H7 (cell line): ENCODE measurements at places on chromosomes 7 and 10. TPM values are rescaled to one million over a fixed set of nuclear protein-coding genes. Genes with fewer than 3 reads are reported as not detected.
A peak's percentile ranks its signal among the peaks of the same experiment; 100 is the strongest.

DNA sequence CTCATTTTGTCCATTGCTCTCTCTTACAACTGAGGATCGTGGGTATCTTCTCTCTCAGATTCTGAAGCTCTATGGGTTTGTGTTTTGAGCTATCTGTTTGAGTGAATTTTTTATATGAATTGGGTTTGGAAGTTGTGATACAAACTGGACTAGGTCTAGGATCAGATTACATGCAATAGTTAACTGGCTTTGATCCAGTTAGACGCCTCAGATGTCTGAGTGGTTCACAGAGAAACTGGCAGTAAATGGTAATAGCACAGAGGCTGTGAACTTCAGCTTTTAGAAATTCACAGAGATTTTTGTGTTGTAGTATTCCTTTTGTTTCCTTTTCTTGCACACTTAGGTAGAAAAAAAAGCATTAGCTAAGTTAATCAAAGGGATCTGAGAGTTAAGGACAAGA, 12.7 kb upstream of the DNMBP start:
- DNase-seq, result no peak

DNA sequence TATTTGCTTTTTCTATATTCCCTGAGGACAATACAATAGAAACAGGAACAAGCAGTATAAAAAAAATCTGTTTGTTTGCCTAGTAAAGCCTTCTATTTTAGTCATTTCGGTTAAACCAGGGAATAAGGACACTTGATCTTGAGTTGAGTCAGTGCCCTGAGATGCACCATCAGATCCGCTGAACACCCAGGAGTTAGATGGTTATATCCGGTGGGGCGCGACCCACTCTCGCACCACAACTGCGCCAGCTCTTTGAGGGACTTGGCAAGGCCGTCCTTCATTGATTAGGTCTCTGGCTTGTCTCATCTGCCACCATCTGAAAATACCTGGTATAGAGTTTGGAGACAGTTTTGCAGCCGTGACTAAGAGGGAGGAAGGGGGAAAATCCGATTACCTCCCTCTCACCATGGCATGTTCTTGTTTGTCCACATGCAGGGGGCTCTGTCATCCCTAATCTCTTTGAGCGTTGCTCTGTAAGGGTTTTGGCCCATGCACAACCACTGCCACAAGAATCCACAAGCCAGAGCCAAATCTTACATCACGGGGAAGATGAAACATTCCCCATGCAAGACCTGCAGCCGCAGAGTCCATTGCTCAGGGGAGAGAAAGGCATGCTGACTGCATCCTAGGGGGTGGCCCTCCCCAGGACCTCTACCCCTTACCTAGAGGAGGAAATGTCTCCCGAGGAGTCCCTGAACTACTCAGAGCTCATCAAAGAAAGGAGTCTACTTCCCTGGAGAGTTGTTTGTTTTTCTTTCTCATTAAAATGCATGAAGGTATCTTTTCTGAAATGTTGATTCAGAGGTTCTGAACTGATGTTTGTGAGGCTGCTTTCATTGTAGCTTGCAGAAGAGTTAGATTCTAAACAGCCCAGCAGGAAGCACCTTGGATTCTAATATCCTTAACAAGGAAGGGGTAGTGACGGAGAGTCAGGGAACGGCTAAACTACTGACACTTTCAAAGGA, 101.6 kb upstream of the FAM171A1 start:
- DNase-seq, result peak; percentile 36

DNA sequence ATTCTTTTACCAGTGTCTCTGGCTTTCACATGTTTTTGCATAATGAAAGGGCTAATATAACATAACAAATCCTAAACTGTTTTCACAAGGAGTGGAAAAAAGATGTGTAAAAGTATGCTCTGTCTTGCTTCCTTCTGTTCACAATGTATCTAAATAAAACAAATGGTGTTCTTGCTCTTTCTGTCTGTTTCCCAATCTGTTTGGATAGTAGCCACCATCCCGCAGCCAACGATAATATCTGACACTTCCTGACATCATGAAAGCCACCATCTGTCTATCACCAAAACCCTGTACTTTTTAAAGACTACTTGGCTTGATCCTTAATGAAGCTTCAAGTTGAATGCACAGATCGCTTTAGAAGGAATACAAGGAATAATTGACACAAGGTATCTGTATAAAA, 246.2 kb downstream of the ETV1 start:
- no peak for DNase-seq

GRCh38 chr7:15874774-15875173, 188.3 kb upstream of the MEOX2 start:
- DNase-seq, result no peak

DNA sequence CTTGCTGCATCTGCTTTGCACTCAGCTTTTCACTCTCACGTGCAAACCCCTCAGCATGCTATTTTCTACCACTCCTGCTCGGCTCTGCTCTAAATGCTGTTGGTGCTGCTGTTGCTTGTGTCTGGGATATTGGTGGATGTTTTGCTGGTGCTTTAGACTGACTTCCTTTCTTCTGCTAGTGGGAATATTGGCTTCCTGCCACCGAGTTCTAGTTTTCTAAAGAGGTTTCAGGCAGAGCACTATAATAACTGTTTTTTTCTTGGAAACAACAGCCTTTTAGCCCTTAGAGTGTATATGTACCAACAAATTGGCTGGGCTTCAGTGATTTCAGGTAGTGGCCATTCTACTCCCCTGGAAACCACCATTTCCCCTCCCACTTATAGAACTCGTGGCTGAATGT, 27.8 kb downstream of the TMEM236 start:
- no peak for DNase-seq

DNA sequence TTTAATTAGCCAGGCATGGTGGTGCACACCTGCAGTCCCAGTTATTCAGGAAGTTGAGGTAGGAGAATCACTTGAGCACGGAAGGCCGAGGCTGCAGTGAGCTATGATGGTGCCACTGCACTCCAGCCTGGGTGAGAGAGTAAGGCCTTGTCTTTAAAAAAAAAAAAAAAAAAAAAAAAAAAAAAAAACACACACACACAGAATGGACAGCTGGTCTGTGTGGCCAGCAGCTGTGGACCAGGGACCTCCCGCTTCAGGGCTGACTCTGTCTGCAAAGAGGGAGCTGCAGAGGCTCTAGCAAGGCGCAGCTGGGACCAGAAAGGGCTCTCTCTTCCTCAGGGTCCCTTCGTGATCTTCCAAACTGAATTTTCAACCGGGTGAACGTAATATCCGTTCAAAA, 53.6 kb upstream of the DNAAF5 start:
- peak; percentile 39 for DNase-seq

GRCh38 chr10:86472061-86472460, 49.5 kb downstream of the WAPL start:
- no peak for DNase-seq

DNA sequence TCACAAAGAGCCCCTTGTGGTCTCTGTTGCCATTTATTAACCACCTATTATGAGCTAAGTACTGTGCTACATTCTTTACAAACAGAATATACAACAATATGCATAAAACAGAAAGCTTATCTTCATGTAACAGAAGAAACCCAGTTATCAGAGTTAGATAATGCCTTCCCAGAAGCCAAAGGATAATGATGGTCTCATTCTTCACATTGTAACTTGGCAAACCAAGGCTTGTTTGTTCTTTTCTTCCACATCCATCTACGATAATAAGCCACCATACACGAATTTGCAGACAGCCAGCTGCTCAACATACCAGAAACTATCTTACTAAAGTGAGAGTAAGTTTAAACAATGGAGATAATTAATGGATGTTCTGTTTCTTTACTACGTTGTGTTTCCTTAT, 127.6 kb downstream of the NEBL start:
- DNase-seq, result no peak

GRCh38 chr10:45280113-45280760, 35.2 kb downstream of the OR13A1 start:
- no peak for DNase-seq

GRCh38 chr10:73932620-73933112, 21.7 kb downstream of the PLAU start:
- no peak for DNase-seq

GRCh38 chr7:89770161-89770560, 384.1 kb upstream of the STEAP1 start:
- no peak for DNase-seq

GRCh38 chr10:119505131-119505551, 37.4 kb downstream of the RGS10 start:
- no peak for DNase-seq

DNA sequence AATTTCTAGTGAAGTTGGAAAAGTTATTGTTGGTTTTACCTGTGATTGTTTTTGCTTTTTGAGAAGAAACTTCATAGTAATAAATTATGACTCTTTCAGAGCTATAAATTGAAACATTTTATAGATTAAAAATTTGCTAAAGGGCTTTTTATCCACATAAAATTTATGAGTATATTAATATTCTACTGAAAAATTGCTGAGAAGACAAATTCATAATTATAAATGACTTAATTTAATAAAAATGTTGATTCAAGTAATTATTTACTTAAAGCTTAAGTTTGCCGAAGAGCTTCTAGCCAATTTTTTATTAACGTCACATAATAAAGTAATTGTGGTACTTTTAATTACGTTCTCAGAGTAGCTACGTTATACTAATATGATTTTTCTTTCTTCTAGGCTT, 761.7 kb downstream of the DNAJB9 start:
- no peak for DNase-seq

DNA sequence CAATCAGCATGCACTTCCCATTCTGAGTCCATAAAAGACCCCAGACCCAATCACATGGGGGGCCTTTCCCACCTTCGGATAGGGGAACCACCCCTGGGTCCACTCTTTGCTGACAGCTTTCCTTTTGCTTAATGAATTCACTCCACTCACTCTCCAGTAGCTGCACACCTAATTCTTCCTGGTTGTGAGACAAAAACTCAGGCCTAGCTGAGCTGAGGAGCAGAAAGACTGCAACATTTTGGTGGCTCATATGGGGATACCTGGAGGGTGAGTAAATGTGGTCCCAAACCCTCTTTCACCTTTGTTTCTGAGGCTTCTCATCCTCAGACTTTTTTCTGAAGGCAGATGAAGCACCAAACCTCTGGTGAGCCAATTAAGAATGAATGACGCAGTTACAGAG, 138.1 kb downstream of the WDR11 start:
- DNase-seq, result no peak

DNA sequence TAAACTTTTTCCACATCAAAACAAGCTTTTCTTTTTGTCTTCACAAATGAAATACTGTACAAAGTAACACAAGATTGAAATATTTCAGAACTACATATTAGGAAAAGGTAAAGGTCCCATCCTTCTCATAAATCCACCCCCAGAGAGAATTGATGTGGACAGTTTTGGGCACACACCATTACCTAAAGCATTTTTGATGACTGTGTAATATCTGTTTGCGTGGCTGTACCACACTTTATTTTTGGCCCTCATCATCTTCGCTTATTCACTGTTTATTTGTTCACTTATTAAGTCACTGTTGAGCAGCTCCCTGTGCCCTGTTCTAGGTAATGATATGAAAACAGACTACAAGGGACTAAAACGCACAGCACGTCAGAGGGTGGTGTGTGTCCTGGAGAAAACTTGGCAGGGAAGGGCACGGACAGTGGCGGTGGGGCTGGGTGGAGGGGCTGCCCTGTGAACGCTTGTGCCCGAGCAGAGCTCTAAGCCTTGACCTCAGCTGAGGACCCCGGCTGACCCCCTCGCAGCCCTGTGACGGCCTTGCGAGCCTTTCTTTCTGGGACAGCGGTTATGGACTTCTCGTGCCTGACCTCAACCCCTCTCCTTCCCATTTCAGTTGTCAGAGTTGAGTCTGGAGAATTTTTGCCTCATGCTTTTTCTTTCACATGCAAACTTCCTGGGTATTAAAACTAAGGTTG, 241.3 kb downstream of the EMX2 start:
- no peak for DNase-seq

DNA sequence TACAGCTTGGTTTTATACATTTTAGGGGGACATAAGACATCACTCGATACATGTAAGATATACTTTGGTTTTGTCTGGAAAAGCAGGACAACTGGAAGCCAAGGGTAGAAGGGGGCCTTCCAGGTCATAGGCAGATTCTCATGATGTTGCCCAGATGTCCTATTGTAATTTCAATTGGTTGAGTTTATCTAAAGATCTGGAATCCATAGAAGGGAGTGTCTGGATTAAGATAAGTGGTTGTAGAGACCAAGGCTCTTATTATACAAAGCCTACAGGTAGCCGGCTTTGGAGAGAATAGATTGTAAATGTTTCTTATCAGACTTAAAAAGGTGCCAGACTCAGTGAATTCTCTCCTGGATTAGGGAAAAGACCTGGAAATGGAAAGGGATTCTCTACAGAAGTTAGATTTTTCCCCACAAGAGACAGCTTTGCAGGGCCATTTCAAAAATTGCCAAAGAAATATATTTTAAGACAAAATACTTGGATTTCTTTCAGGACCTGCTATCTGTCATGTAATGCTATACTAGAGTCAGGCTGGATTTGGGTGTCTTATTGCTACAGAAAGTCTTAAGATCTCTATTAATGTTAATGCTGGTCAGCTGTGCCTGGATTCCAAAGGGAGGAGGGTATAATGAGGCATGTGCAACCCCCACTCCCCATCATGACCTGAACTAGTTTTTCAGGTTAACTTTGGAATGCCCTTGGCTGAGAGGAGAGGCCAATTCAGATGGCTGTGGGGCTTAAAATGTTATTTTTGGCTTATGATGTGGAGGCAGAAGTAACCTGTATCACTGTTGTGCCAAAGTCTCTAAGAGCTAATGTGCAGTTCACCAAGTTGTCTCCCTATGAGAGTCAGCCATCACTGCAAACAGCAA, 511.1 kb upstream of the C7orf33 start:
- no peak for DNase-seq

DNA sequence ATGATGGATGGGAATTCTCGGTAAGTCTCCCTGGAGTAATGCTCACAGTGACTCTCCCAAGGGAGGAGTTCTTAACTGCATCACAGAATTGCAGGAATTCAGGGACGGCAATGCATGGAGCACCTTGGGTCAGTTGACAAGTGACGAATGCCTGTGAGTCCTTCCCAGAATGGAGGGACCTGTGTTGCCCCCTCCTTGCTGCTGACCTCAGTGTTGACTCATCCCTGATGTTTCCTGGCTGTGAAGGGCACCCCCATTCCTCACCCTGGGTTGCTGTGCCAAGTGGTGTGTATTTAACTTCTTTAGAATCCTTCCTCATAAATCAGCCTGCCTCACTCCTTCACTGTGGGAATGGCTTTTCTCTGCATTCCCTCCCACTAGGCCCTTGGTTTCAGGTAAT, 98.9 kb downstream of the LRMDA start:
- no peak for DNase-seq

GRCh38 chr7:15707570-15707969, 21.1 kb upstream of the MEOX2 start:
- DNase-seq, result no peak

- DNase-seq, result no peak
Observed at GRCh38 chr7:14207138-14207537, 217.7 kb upstream of the ETV1 start.

Gene NYAP1
- total RNA-seq, result 4.0 and 5.5 TPM in 2 replicates

Gene HYAL4
- total RNA-seq, result 0.11 TPM in 1 of 2 replicates, not detected in the other

Gene GFRA1
- total RNA-seq, result 1.6 and 1.7 TPM in 2 replicates

Gene NKX2-3
- total RNA-seq, result not detected in 2 replicates

Gene DPP6
- total RNA-seq, result 1.1 and 1.6 TPM in 2 replicates

Gene ASZ1
- total RNA-seq, result not detected in 2 replicates

Gene GOLGA7B
- total RNA-seq, result 0.04 TPM in 1 of 2 replicates, not detected in the other

Gene PLEKHS1
- total RNA-seq, result not detected in 2 replicates

Gene CALML5
- not detected in 2 replicates for total RNA-seq

Gene OAT
- 214 and 241 TPM in 2 replicates for total RNA-seq

Gene IFIT1B
- not detected in 2 replicates for total RNA-seq
